ENCODE measurements at places on chromosomes 3 and 15.
A peak's percentile ranks its signal among the peaks of the same experiment; 100 is the strongest.

DNA sequence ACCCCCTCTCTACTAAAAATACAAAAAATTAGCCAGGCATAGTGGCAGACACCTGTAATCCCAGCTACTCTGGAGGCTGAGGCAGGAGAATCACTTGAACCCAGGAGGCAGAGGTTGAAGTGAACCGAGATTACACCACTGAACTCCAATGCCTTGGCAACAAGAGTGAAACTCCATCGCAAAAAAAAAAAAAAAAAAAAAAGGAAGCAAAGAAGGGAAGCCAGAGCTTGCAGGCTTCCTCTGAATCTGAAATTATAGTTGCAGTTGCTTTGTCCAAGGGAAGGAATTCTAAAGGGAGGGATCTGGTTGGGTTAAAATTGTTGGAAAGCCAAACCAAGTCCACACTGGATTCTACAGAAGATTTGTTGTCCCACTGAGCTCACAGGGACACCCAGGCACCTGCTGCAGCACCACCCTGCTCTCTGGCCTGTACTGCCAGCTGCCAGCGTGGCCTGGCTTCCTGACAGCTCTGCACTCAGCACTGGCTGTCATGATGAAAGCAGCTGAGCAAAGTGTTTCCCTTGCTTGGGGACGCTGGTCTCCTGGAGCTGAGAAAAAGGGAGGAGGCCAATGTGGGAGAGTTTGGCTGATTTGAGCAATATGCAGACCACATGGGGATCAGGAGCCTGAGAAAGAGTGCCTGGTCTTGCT, 88.8 kb upstream of the HES1 start:
- peak; percentile 68 for DNase-seq

GRCh38 chr3:72408983-72409779, 439.1 kb downstream of the SHQ1 start:
- no peak for DNase-seq

DNA sequence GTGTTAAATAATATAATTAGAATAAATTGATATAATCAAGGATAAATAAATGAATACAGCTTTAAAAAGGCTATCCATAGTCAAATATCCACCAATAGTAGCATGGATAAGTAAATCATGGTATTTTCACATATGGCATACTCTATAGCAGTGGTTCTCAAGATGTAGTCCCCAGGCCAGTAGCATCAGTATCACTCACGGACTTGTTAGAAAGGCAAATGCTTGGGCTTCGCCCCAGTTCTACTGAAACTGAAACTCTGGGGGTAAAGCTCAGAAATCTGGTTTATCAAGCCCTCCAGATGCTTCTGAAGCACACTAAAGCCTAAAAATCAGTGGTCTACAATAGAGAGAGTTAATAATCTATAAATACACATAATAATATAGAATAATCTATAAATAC, 261.6 kb upstream of the TTC14 start:
- DNase-seq, result no peak

GRCh38 chr3:65676580-65676979, 362.1 kb downstream of the MAGI1 start:
- no peak for DNase-seq

DNA sequence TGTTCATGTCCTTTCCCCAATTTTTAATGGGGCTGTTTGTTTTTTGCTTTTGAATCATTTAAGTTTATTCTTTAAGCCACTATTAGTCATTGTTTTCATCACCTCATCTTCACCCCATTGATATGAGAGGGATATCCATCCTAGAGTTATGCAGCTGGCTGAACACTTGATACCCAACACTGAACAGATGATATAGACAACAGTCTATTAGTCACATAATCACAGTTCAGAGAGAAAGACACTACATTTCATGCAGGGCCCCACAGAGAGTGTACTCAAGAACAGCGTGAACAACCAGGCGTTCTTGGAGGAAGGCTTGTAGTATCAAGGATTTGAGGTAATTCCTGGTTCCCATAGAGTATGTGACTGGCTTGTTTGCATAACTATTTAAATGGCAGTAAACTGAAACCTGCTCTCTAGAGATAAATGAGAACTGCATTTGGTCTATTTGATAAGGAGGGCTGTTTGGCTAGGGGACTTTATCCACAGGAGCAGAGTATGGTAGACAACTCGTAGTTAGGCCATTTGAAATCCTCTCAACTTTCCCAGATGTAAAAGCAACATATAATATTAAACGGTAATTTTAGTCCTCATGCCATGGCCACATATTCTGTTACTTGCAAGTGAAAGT, 618.7 kb downstream of the SI start:
- DNase-seq, result no peak

DNA sequence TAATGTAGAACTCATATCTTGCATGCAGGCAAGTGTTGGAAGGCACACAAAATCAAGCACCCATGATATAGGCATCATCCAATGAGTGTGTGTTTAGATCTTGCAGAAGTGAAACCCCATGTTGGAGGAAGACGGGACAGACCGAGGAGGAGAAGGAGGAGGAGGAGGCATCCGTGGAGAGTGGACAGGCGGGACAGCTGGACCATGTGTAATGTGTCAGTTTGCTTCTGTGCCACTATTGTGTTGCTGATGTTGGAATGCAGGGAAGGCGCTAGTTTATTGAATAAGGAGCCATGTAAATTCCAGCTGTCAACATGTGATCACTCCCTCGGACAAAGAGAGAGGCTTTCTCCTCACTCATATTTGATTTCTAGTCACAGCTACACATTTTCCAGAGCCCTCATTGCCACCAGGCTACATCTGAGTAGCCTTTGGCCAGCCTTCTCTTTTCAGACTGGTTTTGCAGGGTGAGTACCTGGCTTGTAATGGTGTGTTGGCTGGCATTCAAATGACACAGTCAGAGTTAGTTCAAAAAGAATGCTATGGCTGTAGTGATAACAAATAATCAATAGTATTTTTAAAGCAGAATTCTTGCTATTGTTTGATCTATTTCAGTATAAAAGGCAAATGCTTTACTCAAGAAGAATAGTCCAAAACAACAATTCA, 1037.6 kb upstream of the NR2F2 start:
- DNase-seq, result no peak

DNA sequence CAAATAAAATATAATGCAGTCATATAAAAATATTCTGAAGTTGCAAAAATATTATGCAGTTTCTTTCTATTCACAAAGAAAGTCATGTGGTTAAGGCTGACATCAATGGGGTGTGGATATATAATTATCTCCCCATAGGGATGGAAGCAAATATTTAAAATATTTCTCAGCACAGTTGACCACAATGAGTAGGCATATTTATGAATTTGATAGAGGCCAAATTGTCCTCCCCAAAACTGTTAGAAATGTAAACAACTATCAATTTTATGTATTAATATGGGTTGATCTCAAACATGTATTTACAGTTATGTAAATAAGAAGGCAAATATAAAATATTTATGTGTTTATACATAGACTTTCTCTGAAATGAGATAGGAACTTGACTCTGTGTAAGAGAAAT, 246.0 kb upstream of the CBLB start:
- DNase-seq, result no peak

- no peak for DNase-seq
These were observed 21.0 kb upstream of the MTMR10 start for GRCh38 chr15:31012455-31012854.

- no peak for DNase-seq
These were observed 113.8 kb downstream of the ITPR1 start for GRCh38 chr3:4606911-4607310.

DNA sequence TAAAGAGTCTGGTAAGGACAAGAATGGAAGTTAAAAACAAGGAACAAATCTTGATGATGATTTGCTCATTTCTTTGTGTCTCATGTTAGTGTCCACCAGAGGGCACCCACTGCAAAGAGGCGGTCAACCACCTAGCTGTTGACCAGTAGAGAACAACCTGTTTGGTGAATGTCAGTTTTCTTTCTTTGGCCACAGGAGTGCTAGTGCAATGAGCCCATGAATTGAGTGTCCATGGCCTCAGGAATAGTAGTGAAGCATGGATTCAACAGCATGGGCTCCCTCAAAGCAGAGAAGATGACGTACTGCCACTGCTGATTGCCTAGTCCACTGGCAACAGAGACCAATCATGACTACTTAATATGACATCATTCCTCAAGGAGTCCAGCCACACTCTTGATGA, 10.7 kb upstream of the CNTN6 start:
- DNase-seq, result no peak

GRCh38 chr15:69610277-69610676, 157.7 kb downstream of the RPLP1 start:
- peak; percentile 48 for DNase-seq

GRCh38 chr3:16338999-16339398, 74.0 kb downstream of the OXNAD1 start:
- peak; percentile 85 for DNase-seq

- peak; percentile 50 for DNase-seq
These were observed 36.9 kb downstream of the DNASE1L3 start for GRCh38 chr3:58173669-58174398.

GRCh38 chr3:31081018-31081662, 186.7 kb upstream of the GADL1 start:
- DNase-seq, result no peak

GRCh38 chr15:99963096-99963825, 230.0 kb upstream of the LYSMD4 start:
- DNase-seq, result no peak

GRCh38 chr3:16126634-16127033, 47.8 kb upstream of the GALNT15 start:
- DNase-seq, result no peak

DNA sequence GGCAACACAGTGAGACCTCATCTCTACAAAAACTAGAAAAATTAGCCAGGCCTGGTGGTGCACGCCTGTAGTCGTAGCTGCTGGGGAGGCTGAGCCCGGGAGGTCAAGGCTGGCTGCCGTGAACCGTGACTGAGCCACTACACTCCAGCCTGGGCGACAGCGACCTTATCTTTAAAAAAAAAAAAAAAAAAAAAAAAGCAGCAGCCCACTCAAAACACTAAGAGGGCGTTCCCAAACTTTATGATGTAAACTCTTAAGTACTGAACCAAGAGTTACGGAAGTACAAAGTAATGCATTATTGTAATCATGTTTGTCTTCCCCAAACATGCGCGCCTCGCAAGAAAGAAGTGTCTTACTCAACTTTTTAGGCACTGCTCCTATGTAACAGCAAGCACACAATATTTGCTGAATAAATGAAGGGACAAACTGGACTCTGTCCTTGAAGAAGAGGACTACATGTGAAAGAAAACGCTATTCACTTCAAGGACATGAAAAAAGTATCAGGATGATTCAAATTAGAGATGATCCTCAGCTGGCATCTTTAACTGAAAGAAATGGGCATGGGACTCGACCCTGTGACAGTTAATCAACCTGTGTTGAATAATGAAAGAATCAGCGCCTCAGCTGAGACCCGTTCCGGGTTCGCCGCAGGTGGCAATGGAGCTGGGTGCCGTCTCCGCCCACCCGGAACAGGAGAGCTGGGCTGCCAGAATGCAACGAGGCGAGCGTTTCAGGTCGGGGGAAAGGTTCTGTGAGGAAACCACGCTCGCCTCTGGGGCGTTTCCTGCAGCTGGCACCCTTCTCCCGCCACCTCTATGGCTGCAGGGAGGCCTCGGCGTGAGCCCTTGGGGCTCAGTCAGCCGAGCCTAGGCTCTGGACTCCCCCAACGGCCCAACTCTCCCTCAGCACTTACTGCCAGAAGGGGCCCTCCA, 718 bp downstream of the SPG11 start:
- DNase-seq, result peak; percentile 74

DNA sequence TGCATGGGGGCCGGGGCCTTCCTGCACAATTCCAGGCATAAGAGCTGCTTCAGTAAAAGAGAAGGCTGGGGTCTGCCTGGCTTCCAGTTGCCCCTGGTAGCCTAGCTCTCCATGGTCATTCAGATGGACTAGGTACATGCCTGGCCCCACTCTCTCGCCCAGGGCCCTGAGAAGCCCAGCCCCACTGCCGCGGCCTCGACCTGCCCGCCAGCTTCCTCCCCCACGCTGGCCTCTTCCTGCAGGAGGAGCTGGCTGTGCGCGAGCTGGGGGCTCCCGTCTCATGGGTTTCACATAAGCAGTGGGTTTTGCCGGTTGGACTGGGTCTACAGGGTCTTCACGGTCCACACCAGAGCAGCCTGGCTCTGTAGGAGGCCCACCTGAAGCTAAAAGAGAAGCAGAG, 3.6 kb downstream of the PRR20G start:
- DNase-seq, result no peak

GRCh38 chr3:26256224-26256623, 366.3 kb upstream of the LRRC3B start:
- DNase-seq, result no peak

- DNase-seq, result no peak
These were observed 536.8 kb downstream of the CADM2 start for GRCh38 chr3:85495602-85496001.

DNA sequence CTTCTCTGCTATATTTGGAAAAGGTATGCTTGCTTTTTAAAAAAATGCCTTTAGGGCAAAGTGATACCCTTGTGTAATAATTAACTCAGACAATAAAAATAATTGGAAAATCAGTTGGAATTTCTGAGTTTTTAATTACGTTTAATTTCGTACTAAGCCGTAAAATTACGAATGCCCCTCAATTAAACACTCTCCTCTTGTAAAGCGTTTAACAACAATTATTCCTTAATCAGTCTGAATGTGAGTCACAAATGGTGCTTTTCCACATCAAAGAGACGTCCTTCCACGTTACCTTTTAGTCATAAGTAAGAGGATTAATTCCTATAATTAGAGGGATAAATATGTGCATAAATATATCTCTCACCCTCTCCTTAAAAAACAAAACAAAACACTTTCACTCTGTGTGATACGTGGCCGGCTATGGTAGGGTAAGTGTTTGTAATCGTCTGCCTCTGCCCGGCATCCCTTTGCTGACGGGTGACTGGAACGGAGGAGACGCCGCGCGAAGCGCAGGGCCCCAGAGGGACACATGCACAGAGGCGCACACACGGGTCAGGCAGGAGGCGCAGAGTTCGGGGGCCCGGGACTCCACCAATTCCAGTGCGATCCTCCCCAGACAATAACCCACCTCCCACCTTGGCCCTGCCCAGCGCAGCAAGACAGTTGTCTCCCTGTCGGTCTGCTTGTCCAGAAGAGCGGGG, 9.7 kb upstream of the MEIS2 start:
- DNase-seq, result no peak

GRCh38 chr3:186746008-186746407, 28.8 kb downstream of the KNG1 start:
- peak; percentile 86 for DNase-seq

DNA sequence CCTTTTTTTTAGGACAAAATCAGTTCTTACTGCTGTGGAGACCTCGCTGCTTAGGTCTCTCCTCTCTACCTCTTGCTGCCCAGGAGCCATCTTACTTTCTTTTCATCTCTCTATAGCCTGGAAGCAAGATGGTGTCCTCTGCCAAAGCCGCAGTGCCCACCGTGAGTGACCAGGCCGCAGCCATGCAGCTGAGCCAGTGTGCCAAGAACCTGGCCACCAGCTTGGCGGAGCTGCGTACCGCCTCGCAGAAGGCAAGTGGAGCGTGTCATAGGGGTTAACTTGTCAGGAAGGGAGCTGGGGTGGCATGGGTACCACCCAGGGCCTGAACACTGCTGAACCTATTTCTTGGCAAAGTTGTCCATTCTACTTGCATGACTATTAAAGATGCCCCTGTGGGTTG, 320.3 kb upstream of the TPM1 start:
- no peak for DNase-seq

GRCh38 chr3:71984843-71985613, 200.1 kb upstream of the PROK2 start:
- no peak for DNase-seq

All from HL-60 (cell line).